ENCODE measurements at places on chromosomes 11 and 22. TPM values are rescaled to one million over a fixed set of nuclear protein-coding genes. Genes with fewer than 3 reads are reported as not detected.

Gene PI4KA
- total RNA-seq: 31.9 TPM

Gene FJX1
- 34.1 TPM for total RNA-seq

Gene SLC5A4
- not detected for total RNA-seq

Gene KRTAP5-11
- not detected for total RNA-seq

Gene MAPK11
- total RNA-seq: 5.5 TPM

Gene CHKA
- 7.2 TPM for total RNA-seq

Gene BIRC3
- total RNA-seq: 1.9 TPM

Gene XRRA1
- 9.1 TPM for total RNA-seq

Gene ART1
- not detected for total RNA-seq

Gene C11orf87
- not detected for total RNA-seq

Data from bronchus fibroblast of lung (primary cell).